T-helper 17 cell (primary cell): ENCODE measurements at places on chromosomes 13 and 19. TPM values are rescaled to one million over a fixed set of nuclear protein-coding genes. Genes with fewer than 3 reads are reported as not detected.

GRCh38 chr13:98541701-98542203, 35.2 kb downstream of the STK24 start:
- H3K27me3 ChIP-seq, result no peaks in the 10 kb centered on the region
- peaks cover 80% of the 10 kb centered on the region for H3K4me1 ChIP-seq
- H3K36me3 ChIP-seq, result peaks cover 5% of the 10 kb centered on the region
- DNase-seq, result no peak

SERTM1 gene
- total RNA-seq, result not detected

FBXO27 gene
- total RNA-seq, result 1.6 TPM

GIPR gene
- total RNA-seq, result 4.6 TPM

OLFM4 gene
- total RNA-seq, result not detected

ZNF880 gene
- 16.8 TPM for total RNA-seq

ATP8B3 gene
- total RNA-seq, result 4.6 TPM

DNA sequence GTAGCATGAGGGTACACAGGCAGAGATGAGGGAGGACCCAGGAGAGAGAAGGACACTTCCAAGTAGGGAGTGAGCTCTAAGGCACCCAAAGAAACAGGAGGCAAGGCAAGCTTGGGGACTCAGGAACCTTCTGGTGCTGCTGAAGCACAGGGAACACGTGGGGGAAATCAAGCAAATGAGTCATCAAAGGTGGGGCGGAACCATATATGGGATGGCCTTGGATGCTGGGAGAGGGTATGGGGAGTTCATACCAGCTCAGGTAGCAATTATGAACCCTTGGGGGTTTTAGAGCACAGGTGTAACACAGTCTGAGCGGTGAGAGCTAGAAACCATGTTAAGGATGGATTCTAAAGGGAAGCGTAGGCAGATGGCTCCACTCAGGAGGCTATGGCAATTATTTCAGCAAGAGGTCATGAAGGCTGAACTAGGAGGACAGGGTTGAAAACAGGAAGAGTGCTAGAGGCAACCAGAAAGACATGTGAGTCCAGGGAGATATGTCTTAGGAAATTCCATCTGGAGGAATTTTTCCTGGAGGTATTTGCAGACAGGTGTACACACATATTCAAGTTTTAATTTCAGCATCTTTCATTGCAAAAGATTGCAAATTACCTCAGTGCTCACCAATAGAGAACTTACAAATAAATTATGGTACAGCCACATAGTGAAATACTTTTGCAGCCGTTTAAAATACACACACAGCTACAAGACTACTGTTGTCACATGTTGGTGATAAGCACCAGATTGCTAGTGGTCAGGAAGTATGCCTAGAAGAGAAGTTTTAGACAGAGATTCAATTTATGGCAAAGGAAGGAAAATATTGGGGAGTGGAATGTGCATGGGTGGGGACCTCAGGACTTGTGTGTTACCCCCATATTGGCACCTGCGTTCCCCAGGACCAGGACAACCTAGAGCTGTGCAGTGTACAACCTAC, 77.0 kb downstream of the STARD13 start:
- no peak overlapping the region for H3K27ac ChIP-seq
- H3K36me3 ChIP-seq, result no peaks in the 10 kb centered on the region
- DNase-seq, result no peak
- no peak overlapping the region for H3K4me3 ChIP-seq
- H3K4me1 ChIP-seq, result peaks cover 10% of the 10 kb centered on the region
- H3K27me3 ChIP-seq, result peaks cover 62% of the 10 kb centered on the region

FREM2 gene
- total RNA-seq, result not detected

GRCh38 chr13:113468472-113469201, 15.3 kb upstream of the ADPRHL1 start:
- H3K4me3 ChIP-seq, result no peak overlapping the region
- peaks cover 13% of the 10 kb centered on the region for H3K36me3 ChIP-seq
- no peak for DNase-seq
- peaks cover 12% of the 10 kb centered on the region for H3K4me1 ChIP-seq

GRCh38 chr19:49837009-49837310, 14.0 kb upstream of the PTOV1 start:
- no peak overlapping the region for H3K4me3 ChIP-seq
- H3K4me1 ChIP-seq, result peaks cover 8% of the 10 kb centered on the region
- H3K27ac ChIP-seq, result peak overlapping the region; percentile 85

DNA sequence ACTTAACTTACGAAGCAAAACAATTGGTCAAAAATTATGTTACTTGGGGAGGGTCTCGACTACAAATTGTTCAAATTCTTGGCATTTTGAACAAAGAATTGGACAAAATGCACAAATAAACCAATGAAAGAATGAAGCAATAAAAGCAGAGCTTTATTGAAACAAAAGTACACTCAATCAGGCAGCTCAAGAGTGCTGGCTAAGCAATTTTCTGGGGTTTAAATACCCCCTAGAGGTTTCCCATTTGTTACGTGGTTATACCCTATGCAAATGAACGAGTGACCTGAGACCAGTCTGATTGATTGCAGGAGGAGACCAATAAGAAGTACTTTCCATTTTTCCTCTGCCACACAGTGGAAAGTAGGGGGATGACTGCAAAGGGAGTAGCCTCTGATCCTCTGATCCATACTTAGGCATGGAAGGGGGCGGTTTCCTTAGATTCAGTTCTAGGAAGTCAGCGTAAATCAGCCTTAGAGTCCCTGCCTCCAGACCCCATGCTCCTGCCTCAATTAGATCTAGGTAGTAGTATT, 228.6 kb downstream of the EFNB2 start:
- H3K4me1 ChIP-seq, result no peaks in the 10 kb centered on the region
- no peaks in the 10 kb centered on the region for H3K27me3 ChIP-seq

DNA sequence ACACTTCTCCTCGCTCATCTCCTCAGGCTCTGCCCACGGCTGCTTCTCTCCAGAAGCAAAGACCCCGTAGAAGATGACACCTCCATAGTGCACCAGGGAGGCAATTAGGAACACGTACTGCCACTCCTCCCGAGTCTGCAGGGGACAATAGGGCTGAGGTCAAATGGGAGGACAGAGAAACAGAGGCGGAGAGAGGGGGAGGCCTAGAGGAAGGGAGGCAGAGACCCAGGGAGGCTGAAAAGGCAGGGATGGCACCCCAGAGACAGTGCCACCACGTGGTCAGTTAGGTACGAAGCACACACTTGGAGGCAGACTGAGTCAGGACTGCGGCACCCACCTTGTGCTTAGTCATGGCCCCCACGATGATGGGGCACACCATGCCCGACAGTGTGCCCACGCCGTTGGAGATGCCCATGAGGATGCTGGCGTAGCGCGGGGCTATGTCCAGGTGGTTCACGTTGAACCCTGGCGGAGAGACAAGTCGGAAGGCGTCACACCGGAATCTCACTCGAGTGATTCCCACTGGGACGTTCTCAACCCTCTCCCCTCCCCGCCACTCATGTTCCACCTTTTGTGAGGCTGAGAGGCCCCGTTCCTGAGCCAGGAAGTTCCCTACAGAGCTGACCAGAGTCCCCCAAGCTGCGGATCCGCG, 5.6 kb downstream of the GFY start:
- no peak overlapping the region for H3K27ac ChIP-seq
- peaks cover 49% of the 10 kb centered on the region for H3K4me1 ChIP-seq
- H3K36me3 ChIP-seq, result peaks cover 19% of the 10 kb centered on the region
- peak overlapping the region; percentile 0 for H3K4me3 ChIP-seq

DNA sequence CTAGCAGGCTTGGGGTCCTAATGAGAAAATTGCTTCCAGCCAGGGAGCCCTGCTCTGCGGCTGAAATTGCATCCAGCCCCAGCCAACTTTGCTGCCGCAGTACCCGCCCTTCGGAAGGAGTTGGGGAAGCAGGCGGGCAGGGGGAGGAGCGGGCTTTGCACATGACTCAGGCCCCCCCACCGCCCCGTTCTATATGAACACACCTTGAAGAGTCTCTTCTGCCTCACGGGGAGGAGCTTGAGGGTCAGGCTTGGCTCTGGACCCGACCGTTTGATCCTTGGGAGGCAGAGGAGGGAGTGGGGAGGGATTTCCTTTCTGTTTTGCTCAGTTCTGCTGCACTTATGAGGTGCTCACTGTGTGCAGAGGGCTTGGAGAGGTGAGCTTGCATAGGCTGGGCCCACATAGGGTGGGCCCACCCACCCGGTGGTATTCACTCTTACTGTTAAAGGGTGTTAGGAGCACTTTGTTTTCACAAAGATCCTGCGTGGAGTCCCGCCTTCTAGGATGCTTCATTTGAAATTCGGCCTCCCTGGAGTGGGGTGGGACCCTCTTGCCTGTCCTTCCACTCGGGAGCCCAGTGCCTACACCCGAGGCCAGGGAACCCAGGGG, 46.5 kb downstream of the LYL1 start:
- no peak overlapping the region for H3K27ac ChIP-seq
- peaks cover 32% of the 10 kb centered on the region for H3K27me3 ChIP-seq
- H3K4me3 ChIP-seq, result no peak overlapping the region
- peaks cover 8% of the 10 kb centered on the region for H3K4me1 ChIP-seq

TMEM255B gene
- 1.4 TPM for total RNA-seq

GRCh38 chr13:95505265-95505664, 47.3 kb upstream of the CLDN10 start:
- H3K36me3 ChIP-seq, result peaks cover 2% of the 10 kb centered on the region
- no peak for DNase-seq
- no peak overlapping the region for H3K4me3 ChIP-seq

DNA sequence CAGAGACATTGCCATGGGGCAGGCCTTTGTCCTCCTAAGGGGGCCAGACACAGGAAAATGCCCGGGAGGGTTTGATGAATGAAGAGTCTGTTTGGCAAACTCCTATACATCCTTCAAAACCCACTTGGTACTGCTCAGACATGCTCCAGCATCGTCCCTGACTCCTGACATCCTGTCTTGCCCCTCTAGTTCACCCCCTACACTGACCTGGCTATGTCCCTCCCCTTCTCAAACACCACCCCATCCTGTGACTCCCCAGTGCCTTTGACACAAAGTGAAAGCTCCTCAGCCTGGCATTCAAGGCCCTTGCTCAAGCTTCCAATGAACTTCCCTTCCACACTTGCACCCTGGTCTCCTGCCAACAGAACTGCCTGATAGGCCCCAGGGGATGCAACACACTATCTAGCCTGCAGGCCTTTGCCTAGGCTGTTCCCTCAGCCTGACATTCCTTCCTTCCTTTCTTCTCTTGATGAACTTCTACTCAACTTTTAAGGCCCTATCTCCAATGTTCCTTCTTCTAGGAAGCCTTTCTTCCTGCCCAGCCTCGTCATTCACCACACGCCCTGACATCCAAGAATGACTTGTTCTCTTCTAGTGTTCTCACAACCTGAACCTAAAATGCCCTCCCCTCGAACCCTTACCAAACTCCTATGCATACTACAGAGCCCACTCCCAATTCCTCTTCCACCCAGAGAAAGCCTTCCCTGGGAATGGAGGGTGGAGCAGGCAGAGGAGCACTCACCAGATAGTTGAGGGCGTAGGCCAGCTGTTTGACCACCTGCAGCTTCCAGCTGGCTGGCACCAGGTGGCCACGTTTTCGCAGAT, 12.4 kb downstream of the JAK3 start:
- DNase-seq, result no peak
- peak overlapping the region; percentile 86 for H3K27ac ChIP-seq
- no peaks in the 10 kb centered on the region for H3K27me3 ChIP-seq
- peaks cover 17% of the 10 kb centered on the region for H3K4me1 ChIP-seq
- H3K36me3 ChIP-seq, result peaks cover 14% of the 10 kb centered on the region

DNA sequence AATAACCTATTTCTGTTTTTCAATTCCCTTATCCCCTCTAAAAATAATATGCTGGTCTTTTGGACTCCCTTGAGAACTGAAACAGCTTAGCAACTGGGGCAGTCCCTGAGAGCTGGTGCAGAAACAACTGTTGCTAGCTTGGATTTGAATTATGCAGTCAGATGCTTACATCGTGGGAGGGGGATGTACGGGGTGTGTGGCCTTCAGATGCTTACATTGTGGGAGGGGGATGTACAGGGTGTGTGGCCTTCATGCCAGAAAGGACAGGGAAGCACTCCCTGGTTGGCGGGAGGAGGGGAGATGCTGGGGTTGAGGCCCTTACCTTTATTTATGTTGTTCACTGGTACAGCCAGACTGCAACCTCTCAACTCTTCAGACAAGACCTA, 25.6 kb downstream of the LRCH1 start:
- H3K4me1 ChIP-seq, result peaks cover 42% of the 10 kb centered on the region
- H3K4me3 ChIP-seq, result no peak overlapping the region
- H3K27me3 ChIP-seq, result no peaks in the 10 kb centered on the region
- H3K27ac ChIP-seq, result peak overlapping the region; percentile 54
- no peak for DNase-seq

GRCh38 chr13:24511019-24511815, 1.4 kb downstream of the PARP4 start:
- peak overlapping the region; percentile 95 for H3K27ac ChIP-seq
- H3K27me3 ChIP-seq, result no peaks in the 10 kb centered on the region
- no peak for DNase-seq
- H3K4me3 ChIP-seq, result peak overlapping the region; percentile 97

NLRP4 gene
- not detected for total RNA-seq

RNASEH2A gene
- 5.7 TPM for total RNA-seq

DNA sequence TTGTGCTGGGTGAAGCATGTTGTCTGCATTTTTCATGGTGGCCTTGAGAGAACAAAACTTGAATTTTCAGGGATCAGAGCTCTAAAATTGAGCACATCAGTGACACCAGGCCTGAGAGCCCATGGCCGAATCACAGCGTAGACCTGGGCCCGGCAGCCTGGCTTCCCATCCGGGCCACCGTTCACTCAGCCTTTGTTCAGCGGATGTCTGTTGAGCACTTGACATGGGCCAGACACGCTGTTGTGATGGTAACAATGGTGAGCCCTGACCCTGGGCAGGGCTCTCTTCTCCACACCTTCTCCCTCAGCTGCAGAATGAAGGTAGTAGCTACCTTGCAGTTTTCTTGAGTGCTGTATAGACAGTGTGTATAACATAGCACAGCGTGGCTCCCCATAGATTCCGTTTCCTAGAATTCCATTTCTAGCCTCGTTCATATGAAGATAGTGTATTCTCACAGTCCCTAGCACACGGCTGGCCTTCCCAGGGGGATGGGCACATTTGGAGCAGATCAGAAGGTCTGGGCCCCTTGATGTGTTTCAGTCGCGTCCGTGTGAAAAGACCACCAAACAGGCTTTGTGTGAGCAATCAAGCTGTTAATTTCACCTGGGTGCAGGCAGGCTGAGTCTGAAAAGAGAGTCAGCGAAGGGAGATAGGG, 75.3 kb downstream of the RAB20 start:
- no peak for DNase-seq
- H3K27ac ChIP-seq, result no peak overlapping the region
- H3K4me1 ChIP-seq, result no peaks in the 10 kb centered on the region
- H3K36me3 ChIP-seq, result no peaks in the 10 kb centered on the region

DNA sequence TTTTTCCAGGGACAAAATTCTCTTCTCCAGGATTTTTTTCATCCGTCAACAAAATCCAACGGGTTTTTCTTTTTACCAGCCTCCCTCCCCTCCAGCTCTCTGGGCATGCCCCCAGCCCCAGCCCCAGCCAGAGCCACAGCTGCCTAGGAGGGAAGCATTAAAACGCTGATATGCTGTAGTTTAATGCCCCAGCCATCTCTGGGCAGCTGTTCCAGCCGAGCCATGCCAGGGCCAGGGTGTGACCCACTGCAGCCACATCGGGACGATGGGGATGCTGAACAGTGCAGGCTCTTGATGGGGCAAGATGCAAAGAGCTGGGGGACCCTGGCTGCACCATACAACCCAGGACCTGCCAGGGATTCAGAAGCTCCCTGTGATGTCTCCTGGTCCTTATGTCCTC, 32.1 kb downstream of the TSHZ3 start:
- H3K4me3 ChIP-seq, result no peak overlapping the region
- H3K27ac ChIP-seq, result no peak overlapping the region
- peaks cover 3% of the 10 kb centered on the region for H3K36me3 ChIP-seq
- peaks cover 4% of the 10 kb centered on the region for H3K4me1 ChIP-seq

SLC44A2 gene
- total RNA-seq, result 186 TPM
